ENCODE measurements at places on chromosomes 6 and 20.

- DNase-seq: no peak
Measured at GRCh38 chr6:140538926-140539325, 1164.5 kb upstream of the CITED2 start.

GRCh38 chr6:160692369-160692959 lies 9.6 kb upstream of the PLG start:
- DNase-seq: no peak

DNA sequence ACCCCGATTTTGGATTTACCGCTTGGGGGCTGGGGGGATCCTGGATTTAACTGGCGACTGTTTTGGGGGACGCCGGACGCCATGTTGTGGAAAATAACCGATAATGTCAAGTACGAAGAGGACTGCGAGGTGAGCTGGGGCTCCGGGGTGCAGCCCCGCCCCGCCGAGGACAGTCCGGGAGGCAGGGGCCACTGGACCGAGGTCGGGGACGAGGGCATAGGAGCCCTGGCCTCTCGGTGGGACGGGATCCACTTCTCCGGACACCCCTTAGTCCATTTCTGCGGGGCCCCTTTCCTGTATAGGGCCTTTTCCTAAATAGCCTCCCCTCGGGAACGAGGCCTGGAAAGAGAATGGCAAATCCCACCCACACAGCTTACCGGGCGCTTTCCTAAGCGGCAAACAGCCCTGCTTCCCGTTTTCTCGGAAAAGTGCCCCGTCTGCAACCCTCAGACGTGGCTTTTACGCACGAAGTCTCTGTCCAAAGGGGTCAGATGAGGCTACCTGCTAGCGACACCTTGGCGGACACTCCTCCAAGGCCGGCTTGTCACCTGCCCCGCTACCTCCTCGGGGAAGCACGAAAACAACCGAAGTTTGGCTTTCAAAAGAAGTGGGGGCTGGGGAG lies 469 bp downstream of the TFAP2C start:
- no peak for DNase-seq

GRCh38 chr20:37516811-37517750 lies 4.0 kb upstream of the NNAT start:
- no peak for DNase-seq

DNA sequence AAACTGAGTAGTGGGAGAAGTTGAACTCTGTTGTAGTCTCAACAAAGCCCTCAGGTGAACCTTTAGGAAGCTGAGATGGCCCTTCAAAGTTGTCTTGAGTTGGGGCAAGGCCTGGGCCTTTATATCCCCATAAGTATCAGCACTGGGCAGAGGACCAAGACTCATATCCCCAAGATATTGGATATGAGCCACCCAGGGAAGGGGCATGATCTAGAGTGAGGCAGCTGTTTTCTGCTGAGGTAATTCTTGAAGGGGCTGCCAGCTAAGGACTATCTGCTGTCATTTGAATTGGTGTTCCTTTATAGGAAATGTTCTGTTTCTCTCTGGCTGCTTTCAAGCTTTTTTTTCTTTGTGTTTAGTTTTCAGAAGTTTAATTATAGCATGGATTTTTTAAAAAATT lies 140.7 kb upstream of the FLRT3 start:
- no peak for DNase-seq

DNA sequence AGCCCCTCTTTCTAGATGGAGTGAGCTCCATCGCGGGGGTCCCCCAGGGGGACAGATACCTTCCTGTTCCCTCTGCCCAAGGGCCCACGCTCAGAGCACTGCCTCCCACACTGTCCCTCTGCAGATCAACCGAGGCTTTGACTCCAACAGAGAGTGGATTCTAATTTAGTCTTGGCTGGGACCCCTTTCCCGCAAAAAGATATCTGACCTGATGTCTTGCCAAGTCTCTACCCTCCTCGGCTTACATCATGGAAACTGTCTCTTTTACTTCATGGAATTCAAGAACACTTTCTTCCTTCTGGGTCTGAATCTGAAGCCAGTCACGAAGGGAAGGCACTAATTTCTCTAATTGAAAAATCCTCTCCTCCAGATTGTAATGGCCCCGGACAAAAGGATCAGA lies 278.0 kb downstream of the BMP7 start:
- no peak for DNase-seq

DNA sequence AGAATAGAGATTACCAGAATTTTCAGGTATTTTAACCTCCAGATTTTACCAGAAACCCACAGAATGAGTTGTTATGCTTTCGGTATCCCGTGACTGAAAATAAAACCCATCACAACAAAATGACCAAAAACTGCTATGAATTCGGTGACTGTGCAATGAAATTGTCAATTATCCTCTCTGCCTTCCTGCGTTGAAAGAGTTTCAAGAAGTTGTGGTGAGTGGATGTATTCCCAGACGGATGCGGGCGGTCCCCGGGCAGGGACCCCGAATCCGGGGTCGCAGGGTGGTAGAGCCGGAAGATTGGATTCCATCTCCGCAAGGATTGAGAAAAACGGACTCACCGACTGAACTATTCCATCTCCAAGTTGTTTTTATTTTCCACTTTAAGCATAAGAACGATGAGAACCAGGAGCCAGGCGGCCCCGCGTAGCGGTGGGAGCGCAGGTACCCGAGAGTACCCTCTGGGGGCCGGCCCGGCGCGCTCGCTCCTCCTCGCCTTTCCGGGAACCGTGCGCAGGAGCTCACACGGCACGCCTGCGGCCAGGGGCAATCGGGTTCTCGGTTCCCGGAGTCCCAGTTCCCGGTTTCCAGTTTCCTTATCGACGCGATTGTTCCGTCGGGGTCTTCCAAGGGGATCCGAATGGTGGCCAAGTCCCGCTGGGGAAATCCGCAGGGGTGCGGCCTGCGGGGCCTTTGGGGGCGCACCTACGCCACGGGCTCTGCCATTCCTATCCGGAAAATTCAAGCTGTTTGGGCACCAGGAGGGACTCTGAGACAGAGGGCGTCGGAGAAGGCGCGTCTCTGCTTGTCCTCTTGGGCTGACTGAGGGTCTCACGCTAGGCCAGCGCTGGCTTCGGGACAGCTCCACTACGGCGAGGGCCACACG lies 104.9 kb upstream of the PRDM1 start:
- DNase-seq: peak; percentile 44

GRCh38 chr20:14918976-14919375 lies 581.6 kb upstream of the FLRT3 start:
- DNase-seq: no peak

GRCh38 chr20:53126185-53126584 lies 154.0 kb downstream of the TSHZ2 start:
- no peak for DNase-seq

DNA sequence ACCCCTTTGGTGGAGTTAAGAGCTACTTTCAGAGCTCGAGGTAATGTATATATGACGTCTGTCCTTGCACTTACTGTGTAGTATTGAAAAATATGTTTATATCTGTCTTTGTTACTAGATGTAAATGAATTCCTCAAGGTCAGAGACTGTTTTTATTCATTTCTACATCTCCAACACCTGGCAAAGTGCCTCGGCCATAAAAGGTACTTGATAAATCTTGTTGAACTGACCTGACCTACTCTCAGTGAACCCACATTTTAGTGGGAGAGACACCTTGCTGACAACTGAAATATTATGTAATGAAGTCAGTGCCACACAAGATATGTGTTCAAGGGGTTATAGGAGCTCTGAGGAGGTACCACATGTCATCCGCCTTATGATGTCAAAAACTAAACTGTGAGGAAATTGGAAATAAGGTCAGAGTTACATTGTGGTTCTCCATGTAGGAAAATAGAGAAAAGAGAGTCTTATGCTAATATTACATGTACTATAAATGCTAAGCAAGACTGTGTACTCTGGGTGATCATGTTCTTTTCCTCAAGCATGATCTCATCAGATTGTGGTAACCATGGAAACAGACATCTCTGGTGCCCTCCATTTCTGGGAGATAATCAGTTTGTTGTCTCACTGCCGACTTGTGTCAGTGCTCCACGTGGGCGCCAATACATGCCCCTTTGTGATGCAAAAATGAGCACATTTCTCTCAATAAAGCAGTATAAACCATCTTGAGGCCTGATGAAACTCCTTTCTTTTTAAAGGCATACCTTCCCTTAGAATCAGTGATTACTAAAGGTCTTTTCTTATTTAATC lies 5.7 kb upstream of the TMEM30A start:
- no peak for DNase-seq

- DNase-seq: peak; percentile 89
Measured at GRCh38 chr6:44247338-44248302, 719 bp downstream of the HSP90AB1 start.

DNA sequence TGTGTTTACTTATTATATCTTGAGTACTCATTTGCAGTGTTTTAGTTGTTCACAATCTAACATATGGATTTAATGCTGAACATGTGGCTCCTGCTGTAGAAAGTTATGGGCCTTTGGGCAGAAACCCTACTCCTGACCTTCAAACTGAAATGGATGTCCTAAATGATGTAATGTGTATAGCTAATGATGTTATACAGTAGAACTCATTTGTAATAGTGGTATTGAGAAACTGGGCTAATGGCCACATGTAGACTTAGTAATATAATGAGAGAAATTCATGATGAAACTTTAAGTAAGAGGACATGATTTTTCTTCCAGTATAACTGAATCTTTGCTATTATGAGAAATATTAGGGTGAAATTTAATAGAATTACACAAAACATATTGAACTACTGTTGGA lies 121.3 kb upstream of the PTPRK start:
- no peak for DNase-seq

DNA sequence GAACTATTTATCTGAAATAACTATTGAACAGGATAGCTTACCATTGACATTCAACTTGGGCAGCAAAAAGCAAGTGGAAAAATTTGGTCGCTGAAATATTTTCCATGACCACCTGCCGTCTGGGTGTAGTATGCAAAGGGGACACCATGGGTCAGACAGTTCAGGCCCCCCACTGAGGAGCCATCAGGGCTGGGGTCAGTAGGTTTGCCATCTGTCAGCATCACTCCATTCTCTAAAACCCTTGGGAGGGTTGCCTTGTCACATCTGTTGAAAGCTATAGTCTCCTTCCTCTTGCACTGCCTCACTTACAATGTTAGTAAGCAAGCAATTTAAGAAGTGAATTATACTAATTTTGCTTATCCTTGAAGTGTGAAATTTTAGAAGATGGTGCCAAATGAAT lies 44.9 kb downstream of the NRN1 start:
- no peak for DNase-seq

GRCh38 chr20:10490706-10491105 lies 55.6 kb downstream of the SLX4IP start:
- DNase-seq: no peak

DNA sequence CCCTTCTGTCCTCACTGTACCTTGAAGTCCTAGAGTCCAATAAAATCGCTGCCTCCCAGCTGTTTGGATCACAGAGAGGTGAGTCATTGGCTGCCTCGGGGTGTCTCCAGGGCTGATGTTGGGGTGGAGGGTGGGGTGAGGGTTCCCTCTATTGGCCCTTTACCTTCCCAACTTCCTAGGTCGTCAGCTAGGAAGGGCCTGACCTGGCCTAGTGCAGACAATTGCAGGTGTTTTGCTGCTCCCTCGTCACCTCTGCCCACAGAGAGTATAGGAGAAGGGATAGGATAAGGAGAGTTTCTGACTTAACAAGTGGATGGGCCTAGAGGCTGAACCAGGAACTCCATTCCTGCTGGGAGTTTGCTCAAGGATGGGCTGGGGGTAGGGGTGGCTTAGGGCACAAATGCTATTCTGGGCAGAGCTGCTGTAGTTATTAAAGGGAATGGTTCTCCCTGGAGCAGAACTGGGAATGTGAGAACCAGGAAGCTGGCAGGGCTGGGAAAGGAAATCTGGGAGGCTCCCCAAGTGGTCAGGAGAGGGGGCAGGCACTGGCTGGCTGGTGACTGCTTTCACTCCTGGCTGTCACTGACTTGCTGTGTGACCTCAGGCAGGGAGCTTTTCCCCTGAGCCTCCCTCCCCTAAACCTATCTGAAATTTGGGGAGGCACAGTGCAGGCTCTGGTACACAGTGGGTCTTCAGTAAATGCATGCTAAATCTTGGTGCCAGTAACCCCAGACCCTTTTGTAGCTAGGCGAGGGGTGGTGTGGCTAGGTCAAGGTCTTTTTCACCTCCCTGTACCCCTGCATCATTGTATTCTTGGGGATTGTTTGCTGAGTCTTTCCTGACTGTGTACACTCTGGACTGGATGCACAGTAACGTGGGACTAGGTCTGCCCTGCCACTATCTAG lies 1.5 kb downstream of the TP53INP2 start:
- no peak for DNase-seq

- DNase-seq: no peak
Measured at GRCh38 chr6:8400663-8401062, 34.7 kb downstream of the SLC35B3 start.

DNA sequence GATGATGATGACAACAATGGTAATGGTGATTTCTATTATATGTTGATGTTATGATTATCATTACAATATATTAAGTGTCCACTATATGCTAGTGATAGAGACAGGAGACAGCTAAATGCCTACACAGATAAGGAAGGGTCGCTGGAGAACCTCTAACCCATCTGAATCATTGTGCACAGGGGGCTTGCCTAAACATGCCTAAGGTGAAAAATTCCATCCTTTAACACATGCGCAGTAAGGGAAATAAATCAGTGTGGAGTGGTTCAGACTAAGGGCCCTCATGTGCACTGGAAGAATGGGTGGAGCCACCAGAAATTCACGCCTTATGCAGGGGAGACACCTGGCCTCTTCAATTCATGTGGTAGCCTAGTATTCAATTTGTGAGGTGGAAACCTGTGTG lies 120.4 kb downstream of the TPBG start:
- DNase-seq: no peak

- DNase-seq: no peak
Measured at GRCh38 chr6:136508725-136509392, 41.4 kb downstream of the MAP7 start.

- no peak for DNase-seq
Measured at GRCh38 chr6:63245909-63246308, 34.6 kb downstream of the FKBP1C start.

GRCh38 chr6:167474725-167475124 lies 149.8 kb downstream of the TTLL2 start:
- DNase-seq: no peak

DNA sequence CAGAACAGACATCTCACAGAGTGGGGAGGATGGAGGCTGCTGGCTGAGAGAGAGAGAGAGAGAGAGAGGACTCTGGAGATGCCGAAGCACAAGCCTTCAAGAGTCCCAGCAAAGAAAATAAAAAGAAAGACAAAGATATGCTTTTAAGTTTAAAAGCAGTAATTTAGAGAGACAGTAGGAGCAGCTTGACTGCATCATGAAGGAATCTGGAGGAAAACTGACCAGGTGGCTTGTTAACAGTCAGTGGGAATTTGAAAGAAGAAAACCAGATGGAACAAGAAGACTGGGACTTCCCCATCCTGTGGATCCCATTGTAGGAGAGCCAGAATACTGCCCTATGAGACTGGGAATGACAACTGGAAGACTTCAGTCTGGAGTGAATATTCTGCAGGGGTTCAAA lies 46.3 kb upstream of the PLN start:
- no peak for DNase-seq

DNA sequence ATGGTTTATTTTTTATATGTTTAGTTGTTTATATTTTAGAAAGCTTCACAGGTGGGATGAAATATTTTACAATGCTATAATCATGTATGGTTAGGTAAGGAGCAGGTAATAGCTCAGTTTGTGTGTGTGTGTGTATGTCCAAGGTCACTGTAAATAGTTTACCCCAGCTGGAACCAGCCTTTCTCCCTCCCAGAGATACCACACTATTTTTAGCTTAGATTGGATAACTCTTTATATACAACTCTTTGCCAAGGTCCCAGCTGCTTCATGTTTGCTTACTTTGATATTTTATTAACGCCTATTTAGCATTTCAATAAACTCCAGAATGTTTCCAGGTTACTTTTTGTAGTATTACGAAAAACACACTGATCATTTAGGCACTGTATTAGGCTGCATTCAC lies 1.8 kb upstream of the PEX7 start:
- no peak for DNase-seq
